Activated CD8-positive, alpha-beta memory T cell treated with anti-CD3 and anti-CD28 coated beads for 48 hours (primary cell): ENCODE measurements at places on chromosomes 6 and 20.

- no peak for DNase-seq
Observed at GRCh38 chr20:8221887-8222419, 89.9 kb downstream of the PLCB1 start.

DNA sequence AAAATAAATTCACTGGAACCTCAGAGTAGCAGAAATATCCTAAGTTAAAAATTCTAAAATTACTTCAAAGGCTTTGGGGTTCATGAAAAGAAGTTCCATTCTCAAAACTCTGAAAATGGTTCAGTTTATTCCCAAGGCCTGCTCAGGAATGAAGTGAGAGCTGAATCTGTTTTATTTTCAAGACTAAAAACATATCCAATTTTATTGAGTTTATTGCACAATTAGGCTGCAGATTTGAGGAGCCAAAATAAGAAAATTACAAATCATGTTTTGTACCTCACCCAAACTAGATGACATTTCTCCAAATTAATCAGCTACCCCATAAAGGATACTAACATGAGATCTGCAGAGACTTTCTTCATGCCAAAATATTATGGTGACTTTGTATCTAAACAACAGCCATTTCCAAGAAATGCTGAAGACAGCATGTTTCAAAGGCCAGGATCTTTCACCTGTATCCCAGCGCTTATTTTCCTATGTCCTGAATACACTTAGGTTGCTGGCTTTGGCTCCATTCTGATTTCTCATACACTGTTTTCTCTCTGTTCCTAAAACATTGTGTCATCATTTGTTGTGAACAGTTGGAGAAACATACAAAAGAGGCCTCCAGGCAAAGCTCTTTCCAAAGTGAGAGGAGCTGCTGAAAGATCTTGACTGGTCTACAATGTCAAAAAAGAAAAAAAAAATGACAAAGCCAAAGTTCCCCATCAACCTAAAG lies 85.7 kb upstream of the F13A1 start:
- no peak for DNase-seq

- DNase-seq: no peak
Observed at GRCh38 chr20:38748861-38749149, 545 bp downstream of the ACTR5 start.

DNA sequence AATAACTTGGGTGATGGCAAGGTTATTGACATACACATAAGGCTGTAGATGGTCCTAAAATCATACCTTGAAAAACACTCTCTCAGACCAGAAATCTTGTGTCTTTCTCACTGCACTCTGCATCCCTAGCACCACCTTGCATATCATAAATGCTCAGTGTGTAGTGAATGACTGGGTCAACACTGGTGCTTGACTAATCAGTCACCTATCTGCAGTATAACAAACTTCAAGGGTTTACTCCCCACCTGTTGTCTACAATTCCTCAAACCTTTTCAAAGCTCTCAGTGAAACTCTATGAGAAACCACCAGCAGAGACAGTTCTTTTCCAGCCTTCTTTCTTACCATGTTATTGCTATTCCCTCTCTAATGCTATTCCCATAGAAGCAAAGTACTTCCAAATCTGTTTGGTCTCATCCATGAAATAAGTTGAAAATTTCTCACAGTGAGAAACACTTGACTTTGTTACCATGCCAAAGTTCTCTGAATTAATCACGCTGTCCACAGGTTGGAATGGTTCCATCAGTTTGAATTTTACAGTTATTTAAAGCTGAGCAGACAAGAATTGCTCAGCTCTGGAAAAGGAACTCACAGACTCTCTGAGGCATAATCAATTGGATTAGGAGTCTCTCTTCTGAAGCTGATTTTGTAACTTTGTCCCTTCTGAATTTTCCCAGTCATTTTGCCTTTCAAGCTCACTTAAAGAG lies 104.8 kb upstream of the EYA4 start:
- no peak for DNase-seq

- DNase-seq: no peak
Observed at GRCh38 chr20:59463541-59463940, 140.8 kb upstream of the PHACTR3 start.

- DNase-seq: no peak
Observed at GRCh38 chr6:1179571-1180459, 132.1 kb upstream of the FOXQ1 start.

DNA sequence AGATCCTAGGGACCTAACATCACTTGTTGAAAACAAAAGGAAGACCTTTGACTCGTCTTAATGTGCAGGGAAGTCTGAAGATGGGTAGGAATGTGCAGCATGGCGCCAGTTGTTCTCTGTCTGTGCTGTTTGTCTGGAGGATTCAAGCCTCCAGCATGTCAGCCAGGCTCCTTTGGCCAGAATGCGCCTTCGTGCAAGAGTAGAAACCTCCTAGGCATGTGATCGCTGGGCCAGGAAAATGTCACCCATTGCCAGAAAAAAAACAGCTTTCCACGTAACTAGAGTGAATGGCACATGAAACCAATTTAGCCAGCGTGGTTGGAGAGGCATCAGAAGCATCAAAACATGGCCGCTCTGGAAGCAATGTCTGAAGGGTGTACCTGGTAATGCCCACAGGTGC lies 132.7 kb downstream of the EDN1 start:
- DNase-seq: no peak

DNA sequence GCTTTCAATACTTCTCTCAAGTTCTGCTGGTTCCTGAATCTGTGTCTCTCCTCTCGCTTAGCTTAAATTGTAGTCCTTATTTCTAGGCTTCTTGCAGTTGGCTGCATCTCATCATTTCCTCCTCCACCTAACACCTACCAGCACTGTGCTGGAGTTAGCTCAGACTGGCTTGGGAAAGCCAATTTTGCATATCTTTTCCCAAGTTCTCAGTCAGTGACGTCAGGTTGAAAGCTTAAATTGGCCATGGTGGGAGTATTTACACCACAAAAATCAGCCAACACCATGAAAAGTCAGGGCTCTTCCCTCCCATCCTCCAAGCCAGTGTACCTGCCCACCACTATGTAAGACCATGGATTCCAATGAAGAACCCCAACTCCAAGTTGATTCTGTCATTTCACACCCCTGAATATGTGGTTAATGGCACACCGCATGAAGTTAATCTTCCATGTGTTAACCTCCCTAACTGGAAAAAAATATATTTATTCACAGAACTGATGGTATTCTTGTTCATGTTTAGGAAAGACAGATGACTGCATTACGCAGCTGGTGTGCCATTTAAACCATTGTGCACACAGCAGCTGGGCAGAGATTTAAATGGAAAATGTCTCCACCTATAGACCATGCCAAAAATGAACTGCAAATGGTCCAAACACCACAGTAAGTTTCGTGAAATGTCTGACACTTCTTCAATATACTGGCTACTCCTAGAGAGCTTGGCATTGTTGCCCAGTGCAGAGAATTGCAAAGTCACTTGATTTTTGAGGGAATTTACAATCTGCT lies 274.1 kb upstream of the MAP3K7 start:
- no peak for DNase-seq

GRCh38 chr20:48164034-48164433 lies 378.8 kb upstream of the SULF2 start:
- DNase-seq: no peak

DNA sequence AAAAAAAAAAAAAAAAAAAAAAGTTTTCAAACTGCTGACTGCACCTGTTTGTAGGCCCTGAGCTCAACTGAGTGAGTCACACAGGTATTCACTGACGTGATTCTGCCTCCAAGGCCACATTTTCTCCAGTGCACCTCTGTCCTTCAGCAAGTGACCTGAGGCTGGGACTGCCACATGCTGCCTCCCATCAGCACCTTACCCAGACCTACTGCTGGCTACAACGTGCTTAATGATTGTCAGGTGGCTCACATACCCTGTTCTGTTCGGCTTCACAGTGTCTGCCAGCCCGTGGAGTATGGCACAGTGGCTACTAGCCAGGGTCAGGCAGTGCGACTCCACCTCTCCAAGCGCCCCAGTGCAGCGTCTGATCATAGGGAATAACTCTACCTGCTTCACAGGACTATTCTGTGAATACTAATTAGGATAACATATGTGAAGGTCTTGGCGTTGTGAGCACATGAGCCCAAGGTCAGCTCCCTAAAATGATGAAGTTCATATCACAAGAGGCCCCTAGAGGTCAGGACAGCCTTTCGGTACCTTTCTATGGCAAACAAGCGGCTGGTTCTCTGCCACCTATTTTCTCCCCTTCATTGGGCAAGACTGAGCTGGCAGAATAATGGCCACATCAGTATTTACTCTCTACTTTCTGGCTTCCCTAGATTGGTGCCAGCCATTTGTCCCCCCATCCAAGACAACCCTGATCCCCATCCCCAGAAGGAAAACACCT lies 28.1 kb downstream of the RIPOR3 start:
- DNase-seq: no peak
